Tibial nerve (tissue), 4 donors: ENCODE measurements at places on chromosomes 7 and 10. TPM values are rescaled to one million over a fixed set of nuclear protein-coding genes. Genes with fewer than 3 reads are reported as not detected.

- no peak overlapping the region for H3K27ac ChIP-seq
- H3K36me3 ChIP-seq: no peaks in the 10 kb centered on the region
- no peak overlapping the region for H3K4me3 ChIP-seq
- DNase-seq: no peak
- no peaks in the 10 kb centered on the region for H3K27me3 ChIP-seq
Observed at GRCh38 chr10:93266858-93267257, 193.2 kb downstream of the CYP26A1 start.

GRCh38 chr7:74569501-74570075 lies 87.9 kb upstream of the GTF2I start:
- H3K4me1 ChIP-seq: no peaks in the 10 kb centered on the region
- no peak for DNase-seq
- H3K4me3 ChIP-seq: no peak overlapping the region
- no peaks in the 10 kb centered on the region for H3K36me3 ChIP-seq

GRCh38 chr10:79022565-79023230 lies 46.1 kb upstream of the ZMIZ1 start:
- H3K27ac ChIP-seq: no peak overlapping the region
- no peaks in the 10 kb centered on the region for H3K36me3 ChIP-seq
- no peaks in the 10 kb centered on the region for H3K27me3 ChIP-seq
- no peak for DNase-seq
- H3K4me3 ChIP-seq: no peak overlapping the region

Gene POU6F2
- total RNA-seq: 1.8 TPM

Gene ITIH2
- total RNA-seq: not detected
